ENCODE measurements at places on chromosomes 7 and 10.

DNA sequence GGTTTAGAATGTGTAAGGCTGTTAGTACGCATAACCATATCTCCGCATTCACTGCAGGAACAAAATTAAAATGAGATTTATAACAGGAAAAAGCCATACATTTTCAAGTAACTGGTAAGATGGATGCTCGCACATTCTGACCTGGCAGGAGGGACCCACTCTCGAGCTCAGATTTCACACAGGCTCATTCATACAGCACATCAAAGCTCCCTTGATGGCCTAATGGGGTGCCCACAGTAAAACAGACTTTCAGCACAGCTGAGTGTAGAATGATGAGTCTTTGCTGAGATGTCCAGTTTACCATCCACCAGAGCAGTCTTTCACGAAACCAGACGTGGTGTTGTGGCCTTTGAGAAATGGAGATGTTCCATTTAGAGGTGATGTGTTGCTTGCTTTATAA, 8.9 kb downstream of the FOXI2 start:
- DNase-seq, result no peak

DNA sequence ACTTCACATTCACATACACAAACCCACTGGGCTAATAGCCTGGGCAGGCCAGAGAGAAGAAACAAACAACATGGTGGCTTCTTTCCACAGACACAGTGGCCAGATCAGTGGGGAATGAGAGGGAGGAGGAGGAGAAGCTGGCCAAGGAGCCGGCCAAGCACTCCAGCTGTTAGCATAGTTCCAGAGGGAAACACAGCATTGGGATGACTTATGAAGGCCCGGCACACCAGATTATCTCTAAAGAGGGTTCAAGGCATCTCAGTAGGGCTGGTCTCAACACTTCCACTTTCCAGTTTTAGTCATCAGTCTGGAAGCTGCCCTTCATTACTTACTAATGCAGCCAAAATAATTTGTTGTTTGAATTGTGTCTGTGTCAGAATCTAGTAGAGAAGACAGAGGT, 42.1 kb upstream of the GPR26 start:
- no peak for DNase-seq

GRCh38 chr10:79329529-79329928, 17.7 kb upstream of the PPIF start:
- no peak for DNase-seq

GRCh38 chr7:49852619-49853462, 79.4 kb downstream of the VWC2 start:
- DNase-seq, result peak; percentile 75

DNA sequence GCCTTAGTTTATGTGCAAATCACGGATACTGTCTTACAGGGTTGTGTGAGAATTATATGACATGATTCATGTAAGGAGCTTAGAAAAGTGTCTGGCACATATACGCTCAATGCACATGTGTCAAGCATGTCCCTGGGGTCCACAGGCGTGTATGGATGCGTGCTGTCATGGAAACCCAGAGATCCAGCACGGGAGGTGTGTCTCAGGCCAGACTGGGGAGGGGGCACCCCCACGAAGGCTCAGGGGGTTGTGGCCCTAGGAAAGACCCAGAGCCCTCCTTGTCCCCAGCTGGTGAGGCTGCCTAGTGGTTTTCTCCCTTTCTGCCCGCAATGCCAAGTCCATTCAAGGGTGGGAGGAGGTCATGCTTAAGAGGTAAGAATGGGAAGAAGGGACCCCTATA, 9.1 kb downstream of the BTBD16 start:
- no peak for DNase-seq

DNA sequence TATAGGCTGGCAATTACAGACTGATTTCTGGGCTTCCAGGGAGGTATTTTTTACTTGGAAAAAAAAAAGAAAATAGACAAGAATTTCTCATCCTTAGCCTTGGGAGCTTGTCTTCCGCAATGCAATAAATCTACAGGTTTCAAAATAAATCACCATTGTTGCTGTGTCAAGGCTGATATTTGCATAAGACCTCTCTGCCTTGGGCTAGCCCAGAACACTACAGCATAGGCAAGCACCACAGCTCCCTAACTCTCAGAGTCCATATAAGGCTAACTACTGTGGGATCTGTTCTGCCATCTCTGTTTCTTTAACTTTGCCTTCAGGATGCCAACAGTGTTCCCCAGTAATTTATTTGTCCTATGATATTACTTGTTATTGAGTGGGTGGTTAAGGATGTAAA, 64.4 kb downstream of the ZWINT start:
- no peak for DNase-seq

- no peak for DNase-seq
Observed at GRCh38 chr7:15856311-15856710, 169.8 kb upstream of the MEOX2 start.

- no peak for DNase-seq
Observed at GRCh38 chr10:59266321-59266720, 89.9 kb downstream of the PHYHIPL start.

- DNase-seq, result no peak
Observed at GRCh38 chr7:100866729-100867039, 503 bp upstream of the TRIP6 start.

- no peak for DNase-seq
Observed at GRCh38 chr10:73263693-73264347, 11.4 kb upstream of the MRPS16 start.

DNA sequence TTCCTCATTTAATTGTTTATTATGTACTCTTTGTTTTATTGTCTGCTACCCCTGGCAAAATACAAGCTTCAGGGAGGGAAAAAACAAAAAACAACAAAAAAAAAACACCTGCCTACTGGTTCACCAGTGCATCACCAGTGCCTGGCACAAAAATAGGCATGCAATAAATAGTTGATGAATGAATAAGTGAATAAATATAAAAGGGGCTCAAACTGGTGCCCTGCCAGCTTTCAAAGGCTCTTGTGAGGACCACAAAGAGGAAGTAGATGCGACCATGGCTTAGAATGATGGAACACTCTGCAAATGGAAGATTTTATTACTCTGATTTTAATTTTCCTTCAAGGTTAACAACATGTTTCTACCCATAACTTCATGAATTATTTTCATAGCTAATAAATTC, 213.0 kb upstream of the INHBA start:
- DNase-seq, result no peak

DNA sequence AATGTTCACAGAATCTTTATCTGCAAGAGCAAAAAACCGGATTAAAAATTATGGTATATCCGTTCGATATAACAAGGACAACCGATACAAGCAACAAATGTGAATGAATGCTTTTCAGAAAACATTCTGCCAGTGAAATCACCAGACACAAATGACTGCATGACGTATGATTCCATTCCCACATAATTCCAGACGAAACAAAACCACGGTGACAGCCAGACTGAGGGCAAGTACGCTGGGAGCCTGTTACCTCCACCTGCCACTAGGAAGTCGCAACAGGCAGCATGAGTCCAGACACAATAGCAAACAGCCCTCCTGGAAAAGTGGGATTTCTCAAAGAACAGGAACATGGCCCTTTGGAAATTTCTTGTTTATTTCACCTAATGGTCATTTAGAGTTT, 41.7 kb downstream of the MAD1L1 start:
- DNase-seq, result no peak

DNA sequence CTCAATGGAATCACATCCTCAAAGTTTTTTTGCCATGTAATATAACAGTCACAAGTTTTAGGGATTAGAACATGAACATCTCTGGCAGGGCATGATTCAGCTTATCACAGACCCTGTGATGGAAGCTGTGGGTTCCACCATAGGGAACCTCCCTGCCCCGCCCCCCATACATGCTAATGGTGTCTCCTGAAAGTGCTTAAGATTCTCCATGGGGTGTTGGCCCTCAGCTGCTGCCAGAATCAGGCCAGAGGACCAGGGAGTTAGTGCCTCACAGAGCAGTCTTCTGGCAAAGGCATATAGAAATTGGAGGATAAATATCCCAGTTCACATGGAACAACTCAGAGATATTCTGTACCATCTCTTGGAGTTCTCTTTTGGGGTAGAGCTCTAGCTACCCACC, 119.4 kb downstream of the RAB11FIP2 start:
- no peak for DNase-seq

GRCh38 chr10:76973091-76974016, 664.3 kb downstream of the KCNMA1 start:
- DNase-seq, result no peak

GRCh38 chr10:60978287-60979115, 34.5 kb upstream of the RHOBTB1 start:
- peak; percentile 25 for DNase-seq

DNA sequence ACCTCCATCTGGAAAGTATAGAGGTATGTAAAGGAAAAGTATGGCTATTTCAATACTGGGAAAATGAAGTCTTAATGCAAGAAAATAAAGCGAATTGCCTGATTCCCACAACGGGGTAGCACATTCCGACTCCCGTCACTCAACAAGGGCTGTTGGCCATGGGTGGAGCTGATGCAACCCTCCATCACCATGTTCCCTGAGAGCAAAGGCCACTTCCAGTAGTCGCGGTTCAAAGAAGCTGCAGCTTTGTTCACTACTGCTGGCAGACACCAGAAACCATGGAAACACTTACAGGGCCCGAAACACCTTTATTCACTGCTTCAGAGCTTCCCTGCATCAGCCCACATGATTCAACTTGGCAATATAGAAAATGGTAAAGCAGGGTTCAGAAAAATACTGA, 44.0 kb downstream of the TMEM26 start:
- no peak for DNase-seq

- no peak for DNase-seq
Observed at GRCh38 chr7:127415060-127415742, 22.7 kb upstream of the ZNF800 start.

- DNase-seq, result no peak
Observed at GRCh38 chr10:61821693-61822092, 79.8 kb upstream of the ARID5B start.

DNA sequence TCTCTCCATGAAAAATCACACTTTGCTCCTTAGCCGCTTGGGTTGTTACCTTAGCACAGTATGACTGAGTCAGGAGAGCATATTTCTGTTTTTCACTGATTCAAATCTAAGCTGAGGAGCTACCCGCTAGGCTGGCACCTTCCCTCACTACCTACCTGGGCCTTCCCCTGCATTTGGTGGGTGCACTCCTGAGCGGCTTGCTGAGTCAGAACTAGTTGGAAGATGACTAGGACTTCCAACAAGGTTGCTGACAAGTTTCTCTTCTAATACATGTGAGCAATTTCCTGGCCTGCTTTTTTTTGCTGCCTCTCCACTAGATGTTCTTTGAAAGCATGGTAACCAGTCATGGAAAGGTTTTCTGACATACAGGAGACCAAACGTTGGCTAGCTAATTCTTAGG, 43.8 kb upstream of the SEC61G start:
- DNase-seq, result no peak

- DNase-seq, result no peak
Observed at GRCh38 chr7:88289564-88290025, 17.1 kb downstream of the STEAP4 start.

DNA sequence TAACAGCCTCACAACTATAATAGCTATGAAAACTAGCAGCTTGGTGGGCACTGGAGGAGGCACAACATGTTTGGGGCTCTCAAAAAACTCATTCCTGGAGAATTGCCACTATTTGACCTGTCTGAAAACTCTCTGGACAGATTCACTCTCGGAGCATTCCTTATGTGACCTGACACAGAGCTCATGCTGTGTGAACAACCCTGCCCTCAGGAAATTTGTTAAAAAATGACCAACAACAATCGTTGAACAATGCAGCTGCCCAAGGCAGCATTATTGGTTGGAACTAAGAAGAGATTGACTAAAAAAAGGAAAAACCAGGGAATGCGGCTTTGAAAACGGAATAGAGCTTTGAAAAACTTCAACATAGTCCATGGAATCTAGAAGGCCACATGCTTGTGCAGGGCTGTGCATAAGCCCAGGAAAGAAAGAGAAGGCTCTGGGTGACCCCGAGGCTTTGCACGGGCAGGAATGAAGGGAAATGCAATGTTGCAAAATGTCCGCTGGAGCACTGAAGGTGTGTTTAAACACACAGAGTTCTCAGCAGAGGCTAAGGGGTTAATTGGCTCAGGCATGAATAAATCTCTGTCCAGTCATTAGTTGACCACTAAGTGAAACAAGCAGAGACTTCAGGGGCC, 52.8 kb downstream of the NAMPT start:
- no peak for DNase-seq

GRCh38 chr10:11475831-11476434, 135.5 kb downstream of the USP6NL start:
- DNase-seq, result no peak

DNA sequence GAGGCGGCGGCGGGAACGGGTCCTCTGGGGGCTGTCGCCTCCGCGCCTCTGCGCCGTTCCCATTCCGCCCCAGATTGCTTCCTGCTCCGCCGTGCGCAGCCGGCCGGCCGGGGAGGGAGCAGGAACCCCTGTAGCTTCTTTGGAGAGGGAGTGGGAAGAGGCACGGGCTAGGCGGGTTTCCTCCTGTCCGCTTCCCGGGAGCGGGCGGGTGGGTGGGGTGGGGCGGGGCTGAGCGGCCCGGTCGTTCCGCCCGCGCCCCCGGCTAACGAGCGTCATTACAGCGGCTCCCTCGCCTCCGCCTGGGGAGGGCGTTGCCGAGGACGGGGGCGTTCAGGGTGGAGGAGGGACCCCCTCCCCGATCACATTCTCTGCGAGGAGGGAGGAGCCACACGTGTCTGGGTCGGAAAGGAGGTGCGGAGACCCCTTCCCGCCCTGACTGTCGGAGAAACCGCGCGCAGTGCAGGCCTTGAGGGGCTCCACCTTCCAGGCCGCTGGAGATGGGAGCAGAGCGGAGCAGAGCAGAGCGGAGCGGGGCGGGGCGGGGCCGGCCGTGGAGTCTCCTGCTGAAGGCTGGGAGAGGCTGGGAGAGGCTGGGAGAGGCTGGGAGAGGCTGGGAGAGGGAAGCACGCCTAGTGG, 39.7 kb downstream of the AGAP3 start:
- no peak for DNase-seq

DNA sequence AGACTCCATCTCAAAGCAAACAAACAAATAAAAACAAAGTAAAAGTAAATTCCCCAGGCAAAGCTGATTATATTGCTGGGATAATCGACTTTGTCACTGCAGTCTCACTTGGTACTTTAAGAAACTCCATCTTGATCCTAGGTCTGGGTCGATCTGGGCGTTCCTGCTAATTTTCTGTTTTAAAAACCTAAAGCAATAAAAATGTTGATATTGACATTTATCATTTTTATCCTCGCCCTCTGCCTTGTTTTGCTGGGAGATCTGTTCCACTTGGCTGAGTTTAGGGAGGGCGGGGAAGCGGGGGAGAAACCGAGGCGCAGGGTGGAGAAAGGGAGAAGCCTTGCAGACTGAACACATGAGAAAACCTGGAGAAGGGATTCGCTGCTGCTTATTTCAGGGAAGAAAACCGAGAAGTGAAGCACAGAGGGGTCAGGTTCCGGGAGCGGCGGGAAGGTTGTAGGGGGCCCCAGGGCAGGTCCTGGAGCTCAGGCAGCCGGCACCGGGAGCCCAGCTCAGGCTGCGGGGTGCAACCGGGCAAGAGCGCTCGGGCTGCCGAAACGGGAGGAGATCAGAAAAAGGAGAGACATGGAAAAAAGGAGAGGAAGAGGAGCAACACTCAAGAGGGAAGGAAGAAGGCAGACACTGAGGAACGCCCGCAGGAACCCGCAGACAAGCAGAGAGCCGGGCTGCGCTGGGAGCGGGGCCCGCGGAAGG, 27.3 kb upstream of the KMT2C start:
- DNase-seq, result peak; percentile 93

- DNase-seq, result no peak
Observed at GRCh38 chr10:50420196-50420595, 168.9 kb upstream of the ASAH2 start.

GRCh38 chr10:8035006-8035640, 19.4 kb upstream of the GATA3 start:
- DNase-seq, result no peak

GRCh38 chr7:100486111-100486636, 2.4 kb downstream of the NYAP1 start:
- DNase-seq, result no peak

GRCh38 chr10:5833814-5834213, 20.6 kb upstream of the GDI2 start:
- no peak for DNase-seq
